Uterus (tissue), 4 donors: ENCODE measurements at places on chromosomes 16 and 17. TPM values are rescaled to one million over a fixed set of nuclear protein-coding genes. Genes with fewer than 3 reads are reported as not detected.

GRCh38 chr17:82697808-82698064 is 762 bp downstream of the RAB40B start:
- no peak for DNase-seq

PIK3R6 gene
- total RNA-seq, result 24.6 TPM

ENKD1 gene
- 16.6 TPM for total RNA-seq

EVPLL gene
- not detected for total RNA-seq

SYNRG gene
- 32.4 TPM for total RNA-seq
